ENCODE measurements at places on chromosomes 11 and 22.
A peak's percentile ranks its signal among the peaks of the same experiment; 100 is the strongest.

DNA sequence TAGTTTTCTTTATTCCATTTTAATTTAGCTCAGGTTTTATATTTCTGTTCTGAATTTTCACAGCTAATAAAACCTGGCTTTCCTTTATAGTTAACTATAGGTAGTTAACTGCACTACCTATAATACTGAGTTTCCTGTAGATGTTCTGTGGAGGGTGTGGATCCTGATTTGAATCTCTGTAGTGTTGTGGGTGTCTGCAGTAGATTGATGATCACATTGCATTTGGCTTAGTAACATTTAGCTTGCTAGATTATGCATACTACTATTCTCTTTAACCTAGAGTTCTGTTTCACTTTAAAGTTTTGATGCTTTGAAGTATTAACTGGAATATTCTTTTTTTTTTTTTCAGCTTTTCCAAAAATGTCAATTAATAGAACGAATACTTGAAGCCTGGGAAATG, 110.1 kb downstream of the PPP6R3 start:
- no peak for DNase-seq

DNA sequence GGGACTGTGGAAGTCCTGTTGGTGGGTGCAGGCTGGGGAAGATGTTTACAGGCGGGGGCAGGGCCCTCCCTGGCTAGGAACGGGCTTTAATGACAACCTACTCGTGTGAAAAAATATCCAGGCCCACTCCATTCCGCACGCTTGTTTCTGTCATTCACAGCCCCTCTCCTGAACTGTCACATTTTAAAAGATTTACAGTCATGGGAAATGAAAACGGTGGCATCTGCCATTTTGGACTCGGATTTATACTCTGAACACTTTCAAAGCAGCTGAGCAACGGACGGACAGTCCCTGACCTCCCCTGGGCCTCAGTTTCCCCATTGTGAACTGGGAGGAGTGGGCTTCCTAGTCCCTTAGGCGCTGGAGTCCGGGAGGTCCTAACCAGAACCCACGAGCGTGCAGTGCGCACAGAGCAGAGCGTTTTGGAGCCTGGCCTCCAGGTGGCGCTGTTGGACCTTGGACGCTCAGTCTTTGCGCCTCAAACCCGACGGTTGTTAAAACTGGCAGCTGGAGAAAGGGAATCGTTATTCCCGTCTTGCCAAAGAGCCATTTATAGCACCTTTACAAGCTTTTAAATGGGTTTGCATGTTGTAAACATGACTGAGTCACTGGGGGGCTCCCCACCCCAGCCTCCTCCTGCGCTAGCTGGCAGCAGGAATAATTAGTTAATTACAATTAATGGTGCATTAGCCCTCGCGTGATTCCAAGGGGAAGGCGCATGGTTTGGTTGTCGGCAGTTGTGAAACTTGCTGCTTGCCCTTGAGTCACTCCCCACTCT, 75.3 kb downstream of the FBLN1 start:
- DNase-seq = peak; percentile 56

GRCh38 chr11:110974731-110975130, 262.5 kb upstream of the ARHGAP20 start:
- DNase-seq = no peak

- DNase-seq = no peak
These were observed 17.0 kb downstream of the HTR3A start for GRCh38 chr11:113991718-113992458.

- DNase-seq = no peak
These were observed 13.6 kb upstream of the SREBF2 start for GRCh38 chr22:41819257-41819656.

GRCh38 chr11:33900159-33900840, 8.4 kb upstream of the LMO2 start:
- no peak for DNase-seq

DNA sequence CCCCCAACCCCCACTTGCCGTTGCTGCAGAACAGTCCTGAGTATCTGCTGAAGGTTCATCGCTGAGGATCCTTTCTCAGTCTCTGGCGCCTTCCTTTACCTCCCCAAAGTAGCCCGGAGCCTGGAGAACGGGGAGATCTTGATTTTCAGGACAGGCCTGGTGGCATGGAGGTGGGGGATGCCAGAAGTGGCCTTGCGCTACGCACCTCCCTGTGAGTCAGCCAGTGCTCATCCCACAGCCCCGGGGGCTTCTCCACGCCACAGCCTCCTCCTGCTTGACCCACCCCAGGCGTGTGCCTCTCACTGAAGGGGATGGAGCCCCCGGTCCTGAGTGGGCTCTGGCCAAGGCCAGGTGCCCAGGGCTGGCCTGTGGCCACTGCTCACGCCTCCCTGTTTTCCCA, 339.6 kb downstream of the TBC1D22A start:
- no peak for DNase-seq

- DNase-seq = no peak
These were observed 87.5 kb downstream of the RRM1 start for GRCh38 chr11:4181782-4182721.

DNA sequence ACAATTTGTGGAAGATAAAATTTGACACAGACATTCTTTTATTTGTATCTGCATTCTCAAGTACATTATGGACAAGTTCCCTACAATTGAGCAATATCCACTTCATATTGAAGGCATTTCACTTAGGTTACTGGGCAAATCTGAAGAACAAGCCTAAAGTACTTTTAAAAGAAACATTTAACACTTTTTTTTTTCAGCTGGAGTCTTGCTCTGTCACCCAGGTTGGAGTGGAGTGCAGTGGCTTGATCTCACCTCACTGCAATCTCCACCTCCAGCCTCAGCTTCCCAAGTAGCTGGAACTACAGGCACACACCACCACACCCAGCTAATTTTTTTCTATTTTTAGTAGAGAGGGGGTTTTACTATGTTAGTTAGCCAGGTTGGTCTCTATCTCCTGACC, 70.2 kb downstream of the OR4C45 start:
- no peak for DNase-seq

- DNase-seq = no peak
These were observed 11.3 kb downstream of the PHRF1 start for GRCh38 chr11:587546-587945.

DNA sequence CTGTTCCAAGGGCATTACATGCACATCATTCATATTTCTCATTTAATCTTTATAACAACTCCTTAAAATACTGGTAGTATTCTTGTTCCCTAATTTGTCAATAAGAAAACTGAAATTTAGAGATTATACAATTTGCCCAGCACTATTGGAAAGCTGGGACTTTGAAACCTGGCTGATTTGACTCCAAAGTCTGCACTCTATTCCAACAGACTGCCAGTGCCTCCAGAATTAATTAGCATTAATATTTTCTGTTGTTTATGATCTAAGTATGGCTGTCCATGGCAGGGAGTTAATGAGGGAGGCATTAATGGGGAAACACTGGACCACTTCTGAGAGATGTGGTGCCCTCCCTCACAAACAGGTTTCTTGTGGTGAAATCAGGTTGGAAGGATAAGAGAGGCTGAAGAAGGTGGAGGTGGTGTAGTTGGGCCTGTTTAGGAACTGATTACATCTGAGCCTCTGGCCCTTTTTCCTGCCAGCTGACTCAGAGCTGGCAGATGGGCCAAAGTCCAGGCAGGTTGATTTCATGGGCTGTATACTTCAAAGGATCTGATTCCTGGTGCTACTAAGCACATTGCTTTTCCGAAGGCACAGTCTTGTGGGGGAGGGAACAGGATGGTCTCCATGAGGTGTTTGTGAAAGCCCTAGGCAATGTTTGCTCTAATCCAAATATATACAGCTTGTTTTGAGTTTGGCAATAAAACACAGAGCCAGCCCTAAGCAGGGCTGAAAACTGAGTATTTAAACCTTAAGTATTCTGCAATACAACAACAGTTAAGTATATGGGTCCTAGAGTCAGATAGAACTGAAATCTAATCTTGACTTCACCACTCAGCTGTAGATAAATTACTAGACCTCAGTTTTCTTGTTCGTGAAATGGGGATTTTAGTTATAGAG, 21.0 kb upstream of the RAB30 start:
- no peak for DNase-seq

DNA sequence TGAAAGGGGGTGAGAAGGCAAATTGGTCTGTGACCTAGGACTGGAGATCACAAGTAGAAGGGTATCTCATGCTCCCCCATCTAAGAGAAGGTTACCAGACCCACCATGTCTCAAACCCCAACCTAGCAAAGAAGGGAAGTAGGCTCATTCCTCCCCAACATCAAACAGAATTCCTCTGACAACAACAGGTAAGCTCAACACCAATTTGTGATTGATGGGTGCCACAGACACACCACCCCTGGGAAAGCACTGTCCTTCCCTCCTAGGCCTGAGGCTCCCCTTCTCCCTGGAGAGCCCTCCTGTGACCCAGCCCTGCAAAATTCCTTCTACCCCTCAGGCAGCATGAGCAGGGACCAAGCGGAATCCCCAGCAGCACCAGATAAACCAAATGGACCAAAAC, 154.3 kb downstream of the BUD13 start:
- no peak for DNase-seq

DNA sequence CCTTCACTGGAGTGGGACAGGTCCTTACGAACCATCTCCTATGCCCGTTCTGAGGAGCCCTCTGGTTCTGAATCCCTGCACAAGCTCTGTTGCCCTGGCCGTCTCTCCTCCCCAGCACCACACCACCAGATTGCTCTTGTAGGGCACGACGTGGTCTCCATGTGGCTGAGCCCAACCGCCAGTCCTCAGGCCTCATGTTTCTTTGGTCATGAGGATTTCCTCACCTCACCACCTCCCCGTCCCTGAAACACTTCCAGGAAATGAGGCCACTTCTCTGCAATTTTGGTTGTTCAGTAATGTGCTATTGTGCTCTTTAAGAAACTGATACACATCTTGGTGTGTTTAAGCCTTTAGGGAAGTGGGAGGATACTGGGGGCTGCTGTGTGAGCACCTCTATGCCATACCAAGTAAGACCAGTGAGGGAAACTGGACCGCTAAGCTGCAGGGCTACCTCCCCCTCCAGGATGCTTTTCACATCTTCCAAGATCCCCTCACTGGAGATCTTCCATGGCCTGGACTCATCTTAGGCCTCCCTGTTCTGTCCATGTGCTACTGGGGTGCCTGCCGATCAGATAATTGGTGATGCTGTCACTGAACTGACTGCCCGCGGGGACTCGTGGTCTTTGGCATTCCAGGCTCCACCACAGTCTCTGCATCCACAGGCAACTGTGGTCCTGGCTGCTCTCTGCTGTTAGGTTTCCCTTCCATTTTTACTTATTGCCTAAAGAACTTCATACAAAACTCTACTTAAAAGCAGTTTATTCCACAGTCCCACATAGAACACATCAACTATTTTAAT, 21.9 kb downstream of the DRICH1 start:
- DNase-seq = no peak

DNA sequence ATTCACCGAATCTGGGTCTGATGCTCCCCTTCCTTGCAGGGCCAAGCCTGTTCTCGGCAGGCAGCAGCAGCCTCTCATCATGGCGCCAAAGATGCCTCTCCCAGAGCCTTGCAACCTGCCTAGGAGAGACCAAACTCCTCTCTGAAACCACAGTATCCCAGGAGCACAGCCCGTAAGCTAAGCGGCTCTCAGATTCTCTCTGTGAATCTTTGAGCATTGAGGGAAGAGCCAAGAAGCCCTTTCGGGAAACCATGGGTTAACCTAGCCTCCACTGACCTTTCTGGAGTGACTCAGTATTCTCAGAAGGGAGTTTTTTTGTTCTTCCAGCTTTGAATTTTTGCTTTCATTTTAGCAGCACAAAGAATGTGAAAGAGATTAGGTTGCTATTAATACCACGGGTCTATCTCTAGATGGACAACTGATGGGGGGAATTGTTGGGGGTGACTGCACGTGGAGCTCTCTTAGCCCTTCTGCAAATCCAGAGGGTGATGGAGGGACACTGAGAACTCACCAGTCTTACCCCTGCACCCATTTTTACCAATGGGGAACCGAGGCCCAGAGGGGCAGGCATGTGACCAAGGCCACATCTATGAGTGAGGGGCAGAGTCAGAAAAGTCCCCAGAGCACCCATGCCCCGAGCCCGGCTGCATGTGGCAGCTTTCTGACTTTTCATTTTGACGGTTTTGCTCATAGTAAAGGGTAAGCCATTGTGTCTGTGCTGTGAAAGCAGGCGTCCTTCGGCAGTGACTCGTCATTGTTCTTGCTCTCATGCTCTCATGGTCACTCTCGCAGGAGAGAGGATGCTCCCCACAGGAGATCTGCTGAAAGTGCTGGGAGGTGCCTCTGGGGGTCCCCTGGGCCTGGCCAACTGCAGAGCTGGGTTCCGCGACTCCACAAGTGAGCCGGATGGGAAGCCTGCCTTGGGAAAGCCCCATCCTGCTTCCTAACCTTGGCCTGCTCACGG, 36.0 kb downstream of the IRAG1 start:
- no peak for DNase-seq

DNA sequence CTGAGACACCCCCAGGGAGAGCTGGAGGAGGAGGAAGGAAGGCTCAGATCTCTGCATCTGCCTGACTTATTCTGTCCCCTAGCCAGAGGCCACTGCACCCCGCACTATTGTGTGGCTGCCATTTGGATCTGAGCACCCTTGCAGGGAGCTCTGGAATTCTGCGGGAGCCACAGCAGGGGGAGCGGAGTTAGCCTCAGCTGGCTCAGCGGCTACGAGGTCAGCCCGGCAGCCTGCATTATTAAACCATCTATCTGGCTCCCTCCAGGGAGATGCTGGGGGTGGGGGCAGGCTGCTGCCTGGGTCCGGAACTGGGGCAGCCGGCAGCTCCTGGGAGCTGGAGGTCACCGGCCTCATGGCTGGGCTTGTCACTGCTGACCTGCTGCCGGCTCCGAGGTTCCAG, 6.5 kb upstream of the ELFN2 start:
- no peak for DNase-seq

DNA sequence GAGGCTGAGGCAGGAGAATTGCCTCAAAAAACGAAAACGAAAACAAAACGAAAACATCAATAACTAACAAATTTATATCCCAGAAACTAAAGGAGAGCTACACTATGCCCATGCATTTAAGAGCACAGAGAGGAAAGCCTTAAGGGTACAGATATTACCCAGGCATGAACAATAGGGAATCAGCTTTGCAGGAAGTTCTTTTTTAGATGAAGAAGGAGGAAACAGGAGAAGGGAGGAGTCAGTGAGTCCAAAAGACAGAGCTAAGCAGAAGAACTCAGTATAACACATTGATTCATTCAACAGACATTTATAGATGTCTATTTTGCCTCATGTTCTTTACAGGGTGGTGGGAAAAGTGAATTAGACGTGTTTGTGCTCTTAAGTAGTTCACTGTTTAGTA, 8.3 kb downstream of the MRPL17 start:
- DNase-seq = no peak

- DNase-seq = no peak
These were observed 47.8 kb downstream of the ARHGAP42 start for GRCh38 chr11:100734743-100735527.

DNA sequence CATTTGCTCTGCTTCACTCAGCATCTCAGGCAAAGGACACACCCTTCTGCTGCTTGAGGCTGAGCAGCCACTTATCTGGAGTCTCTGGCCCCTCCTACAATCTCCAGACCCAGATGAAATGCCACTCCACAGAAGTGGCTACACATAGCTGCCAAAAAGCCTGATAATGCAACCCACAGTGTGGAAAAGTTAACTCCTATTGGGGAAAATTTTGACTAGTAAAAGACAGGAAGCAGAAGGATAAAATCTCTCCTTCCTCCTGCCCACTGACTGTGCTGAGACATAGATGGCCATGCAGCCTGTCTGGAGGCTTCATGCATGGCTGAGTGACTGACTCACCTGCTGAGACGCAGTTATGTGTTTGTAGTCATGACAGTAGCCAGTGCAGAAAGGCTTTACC, 92.3 kb upstream of the TEAD1 start:
- DNase-seq = no peak

GRCh38 chr11:57527056-57527631, 3.4 kb downstream of the TIMM10 start:
- DNase-seq = peak; percentile 56

Data from stimulated activated CD8-positive, alpha-beta memory T cell treated with anti-CD3 and anti-CD28 coated beads, Interleukin-7, amount 100 ng/mL, for 24 hours (primary cell).